ENCODE measurements at places on chromosomes 1 and 21. TPM values are rescaled to one million over a fixed set of nuclear protein-coding genes. Genes with fewer than 3 reads are reported as not detected.

The CFHR5 gene
- total RNA-seq = not detected

DNA sequence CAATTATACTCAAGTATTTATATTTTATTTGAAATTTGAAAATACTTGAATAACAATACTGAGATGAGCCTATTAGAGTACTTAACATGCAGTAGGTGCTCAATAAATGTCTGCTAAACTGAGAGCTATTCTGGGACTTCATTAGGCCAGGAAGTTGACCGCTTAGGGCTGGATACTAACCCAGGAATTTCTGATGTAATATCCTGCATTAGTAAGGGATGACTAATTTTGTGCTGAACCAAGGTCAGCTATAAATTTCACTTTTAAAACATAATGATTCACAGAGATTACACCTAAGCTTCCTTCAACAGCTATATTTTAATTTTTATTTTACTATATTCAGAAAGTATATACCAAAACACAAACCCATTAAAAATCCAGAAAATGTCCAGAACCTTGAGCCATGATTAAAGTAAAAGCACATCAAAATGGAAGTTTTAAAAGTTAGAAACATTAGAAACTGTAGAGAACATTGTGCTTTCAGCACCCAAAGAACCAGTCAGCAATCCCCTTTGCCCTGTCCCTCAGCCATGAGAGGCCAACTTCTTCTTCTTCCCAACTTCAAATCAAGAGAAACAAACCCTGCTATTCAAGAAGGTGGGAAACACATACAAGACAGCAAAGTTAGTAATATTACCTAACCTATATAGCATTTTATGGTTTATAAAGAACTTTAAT lies 35.4 kb downstream of the WNT2B start:
- peak; percentile 89 for DNase-seq

The LYSMD1 gene
- total RNA-seq = 9.7 TPM

GRCh38 chr1:61687901-61688300 lies 37.0 kb downstream of the TM2D1 start:
- DNase-seq = peak; percentile 1

- DNase-seq = no peak
Observed at GRCh38 chr1:44119525-44119924, 904 bp downstream of the KLF17 start.

GRCh38 chr1:193588311-193589082 lies 402.1 kb upstream of the B3GALT2 start:
- no peak for DNase-seq

The GLUL gene
- total RNA-seq = 336 TPM

DNA sequence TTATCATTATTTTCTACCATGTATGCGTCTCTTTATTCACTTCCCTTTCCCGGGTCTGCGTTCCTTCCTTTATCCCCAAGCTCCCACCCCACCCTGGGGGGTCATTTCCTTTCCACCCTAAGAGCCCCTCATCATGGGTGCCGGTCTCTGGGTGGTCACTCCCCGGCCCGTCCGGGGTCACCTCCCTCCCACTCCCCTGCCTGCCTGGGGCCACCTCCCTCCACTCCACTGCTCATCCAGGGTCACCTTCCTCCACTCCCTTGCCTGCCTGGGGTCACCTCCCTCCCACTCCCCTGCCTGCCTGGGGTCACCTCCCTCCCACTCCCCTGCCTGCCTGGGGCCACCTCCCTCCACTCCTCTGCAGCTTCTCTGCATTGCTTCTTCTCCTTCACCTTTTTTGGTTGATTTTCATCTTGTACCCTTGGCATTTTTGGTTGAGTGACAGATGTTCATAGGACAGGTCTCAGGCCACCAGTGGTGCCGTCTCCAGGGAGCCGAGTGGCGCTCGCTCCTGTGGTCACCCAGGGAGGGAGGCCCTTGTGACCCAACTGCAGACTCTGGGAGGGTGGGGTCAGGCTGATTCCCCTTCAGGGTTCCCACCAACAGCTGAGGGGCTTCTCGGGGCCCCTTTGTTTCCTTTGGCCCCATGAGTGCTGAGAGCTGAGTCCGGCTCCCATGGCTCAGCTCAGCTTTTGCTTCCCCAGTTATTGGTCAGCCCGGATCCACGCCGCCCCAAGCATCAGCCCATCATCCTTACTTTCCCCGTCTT lies 48.6 kb upstream of the PCBP3 start:
- DNase-seq = no peak

DNA sequence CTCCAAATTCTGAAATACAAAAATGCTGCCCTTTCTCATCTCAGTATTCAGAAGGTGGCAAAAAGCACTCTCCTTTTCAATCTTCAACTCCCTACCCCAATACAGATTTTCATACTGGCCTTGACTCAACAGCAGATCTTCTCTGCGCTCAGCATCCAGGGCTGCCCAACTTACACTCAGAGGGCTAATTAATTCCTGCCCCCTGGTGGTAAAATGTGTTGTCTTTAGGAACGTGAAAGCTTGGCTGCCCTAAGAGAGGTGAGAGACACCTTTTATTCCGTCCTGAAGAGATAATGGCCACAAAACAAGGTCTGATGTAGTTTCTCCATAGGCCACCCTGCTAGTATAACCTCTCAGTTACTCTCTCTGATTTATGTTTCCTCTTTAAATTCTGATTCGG lies 25.0 kb downstream of the KRTAP24-1 start:
- peak; percentile 4 for DNase-seq

GRCh38 chr1:193256019-193256418 lies 69.6 kb upstream of the B3GALT2 start:
- DNase-seq = no peak

DNA sequence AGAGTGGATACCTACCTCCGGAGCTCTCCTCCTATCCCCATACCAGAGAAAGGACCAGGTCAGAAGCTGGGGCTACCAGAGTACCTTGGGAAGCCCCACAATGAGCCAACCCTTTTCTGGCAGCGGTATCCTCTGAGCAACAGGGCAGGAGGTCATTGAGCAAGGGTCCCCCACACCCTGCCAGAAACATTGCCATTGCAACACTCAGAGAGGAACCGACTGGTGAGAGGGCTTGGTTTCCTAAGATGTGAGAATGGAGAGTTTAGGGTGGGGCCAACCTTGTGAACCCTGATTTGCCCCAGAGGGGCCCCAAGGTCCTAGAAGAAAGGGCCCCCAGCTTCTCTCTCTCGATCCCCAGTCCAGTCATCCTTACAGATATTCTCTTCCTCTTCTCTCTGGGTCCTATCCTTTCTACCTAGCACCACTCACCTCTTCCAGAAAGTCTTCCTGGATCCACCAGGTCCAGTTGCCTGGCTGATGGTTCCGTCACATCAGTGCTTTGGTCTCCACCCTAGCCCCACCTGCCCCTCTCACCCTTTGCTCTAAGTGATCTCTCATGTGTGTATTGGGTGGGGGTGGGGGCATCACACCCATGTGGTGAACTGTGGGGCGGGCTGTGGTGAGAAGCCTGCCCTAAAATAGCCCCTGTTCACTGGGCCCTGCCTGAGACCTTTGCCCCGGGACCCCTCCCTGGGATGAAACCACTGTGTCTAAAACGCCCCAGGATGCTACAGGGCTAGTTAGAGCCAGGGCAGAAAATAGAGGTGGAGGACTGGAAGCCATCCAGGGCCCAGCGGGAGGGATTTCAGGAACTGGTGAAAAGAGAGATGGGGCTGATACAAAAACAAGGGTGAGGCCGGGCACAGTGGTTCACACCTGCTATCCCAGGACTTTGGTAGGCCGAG lies 8.7 kb downstream of the FGR start:
- DNase-seq = no peak

DNA sequence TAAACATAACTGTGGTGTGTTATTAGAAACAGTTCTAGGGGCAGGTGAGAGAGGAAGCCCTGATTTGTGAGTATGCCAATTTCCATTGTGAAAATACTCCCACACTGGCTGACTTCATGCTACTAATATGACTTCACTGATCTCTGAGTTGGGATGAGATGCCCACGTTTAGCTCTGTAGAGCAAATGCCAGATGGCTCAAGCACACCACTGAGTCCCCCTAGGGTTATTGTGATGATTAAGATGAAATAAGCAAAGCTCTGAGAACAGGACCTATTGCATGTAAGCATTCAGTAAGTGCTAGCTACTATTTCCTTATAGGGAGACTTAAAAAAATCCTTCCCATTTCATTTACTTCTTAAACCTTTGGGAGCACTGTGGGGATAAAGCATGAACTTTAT lies 117.6 kb downstream of the CENPF start:
- no peak for DNase-seq

The MAGOH gene
- total RNA-seq = 84.9 TPM

DNA sequence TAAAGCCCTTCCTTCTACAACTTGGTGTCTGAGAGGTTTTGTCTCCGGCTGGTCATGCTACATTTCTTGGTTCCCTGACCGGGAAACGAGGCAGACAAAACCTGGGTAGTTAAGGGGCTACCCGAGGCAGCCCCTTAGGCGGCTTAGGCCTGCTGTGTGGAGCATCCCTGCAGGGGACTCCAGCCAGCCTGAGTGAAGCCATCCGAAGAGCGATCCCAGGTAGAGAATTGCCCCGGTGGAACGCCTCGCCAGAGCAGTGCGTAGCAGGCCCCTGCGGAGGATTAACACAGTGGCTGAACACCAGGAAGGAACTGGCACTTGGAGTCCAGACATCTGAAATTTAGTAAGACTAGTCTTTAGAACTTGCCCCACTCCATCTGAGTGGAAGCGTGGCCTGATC lies 21.2 kb upstream of the MYOCOS start:
- DNase-seq = no peak
